ENCODE measurements at places on chromosomes 3 and 15. TPM values are rescaled to one million over a fixed set of nuclear protein-coding genes. Genes with fewer than 3 reads are reported as not detected.
A peak's percentile ranks its signal among the peaks of the same experiment; 100 is the strongest.

Gene ERICH6
- not detected for total RNA-seq

Gene ZNF80
- 0.15 TPM for total RNA-seq

DNA sequence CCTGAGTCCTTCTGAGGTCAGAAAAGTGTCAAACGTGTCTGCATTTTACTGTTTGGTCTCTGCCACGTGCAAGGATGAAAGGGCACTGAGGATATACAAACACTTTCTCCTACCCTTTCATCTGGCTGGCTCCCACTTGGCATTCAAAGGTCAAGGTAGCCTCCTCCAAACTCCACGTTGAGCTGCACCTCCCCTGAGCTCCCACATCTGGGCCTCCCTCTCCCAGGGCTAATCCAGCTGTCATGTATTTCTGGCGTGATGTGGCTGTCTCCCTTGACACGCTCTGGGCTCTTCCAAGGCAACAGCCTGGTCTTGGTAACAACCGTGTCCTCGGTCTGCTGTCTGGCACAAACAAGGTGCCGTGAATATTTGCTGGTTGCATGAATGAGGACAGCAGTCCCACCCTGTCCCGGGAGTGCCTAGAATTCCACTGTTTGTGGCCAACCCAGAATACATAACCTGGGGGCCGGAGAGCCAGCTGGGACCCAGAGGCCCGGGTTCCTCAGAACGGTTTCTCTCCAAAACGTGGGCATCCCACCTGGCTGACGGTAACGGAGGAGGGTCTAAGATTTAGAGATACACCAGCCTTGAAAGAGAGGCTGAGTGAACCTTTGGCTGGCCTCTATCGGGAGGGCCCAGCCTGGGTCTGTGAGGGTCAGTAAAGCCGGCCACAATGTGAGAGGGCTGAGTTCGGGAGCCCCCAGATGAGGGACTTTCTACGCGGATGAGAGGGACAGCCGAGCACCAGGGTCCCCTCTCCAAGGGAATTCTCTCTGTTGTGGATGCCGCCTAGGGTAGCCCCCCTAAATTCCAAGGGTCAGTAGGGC, 767 bp downstream of the GLT8D1 start:
- ATAC-seq = peak; percentile 1

DNA sequence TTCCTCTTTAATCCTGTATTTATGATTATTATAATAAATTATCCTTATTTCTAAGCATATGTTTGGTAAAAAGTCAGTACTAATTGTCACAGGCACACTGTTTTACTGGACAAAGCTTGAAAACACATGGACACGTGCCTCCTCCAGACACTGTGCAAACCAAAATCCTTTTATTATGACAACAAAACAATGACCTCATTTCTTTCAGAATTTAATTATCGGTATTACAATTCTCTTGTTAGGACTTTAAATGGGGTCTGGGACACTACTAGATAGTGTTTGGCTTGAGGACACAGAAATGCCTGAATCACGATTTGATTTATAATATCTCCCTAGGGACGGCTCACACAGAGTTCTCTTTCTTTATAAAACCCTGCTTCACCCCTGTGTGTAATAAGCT, 107.3 kb upstream of the IGSF10 start:
- no peak for ATAC-seq

GRCh38 chr15:29064290-29064689, 178.5 kb downstream of the APBA2 start:
- ATAC-seq = no peak

- no peak for ATAC-seq
Measured at GRCh38 chr3:99108508-99108907, 207.0 kb upstream of the DCBLD2 start.

DNA sequence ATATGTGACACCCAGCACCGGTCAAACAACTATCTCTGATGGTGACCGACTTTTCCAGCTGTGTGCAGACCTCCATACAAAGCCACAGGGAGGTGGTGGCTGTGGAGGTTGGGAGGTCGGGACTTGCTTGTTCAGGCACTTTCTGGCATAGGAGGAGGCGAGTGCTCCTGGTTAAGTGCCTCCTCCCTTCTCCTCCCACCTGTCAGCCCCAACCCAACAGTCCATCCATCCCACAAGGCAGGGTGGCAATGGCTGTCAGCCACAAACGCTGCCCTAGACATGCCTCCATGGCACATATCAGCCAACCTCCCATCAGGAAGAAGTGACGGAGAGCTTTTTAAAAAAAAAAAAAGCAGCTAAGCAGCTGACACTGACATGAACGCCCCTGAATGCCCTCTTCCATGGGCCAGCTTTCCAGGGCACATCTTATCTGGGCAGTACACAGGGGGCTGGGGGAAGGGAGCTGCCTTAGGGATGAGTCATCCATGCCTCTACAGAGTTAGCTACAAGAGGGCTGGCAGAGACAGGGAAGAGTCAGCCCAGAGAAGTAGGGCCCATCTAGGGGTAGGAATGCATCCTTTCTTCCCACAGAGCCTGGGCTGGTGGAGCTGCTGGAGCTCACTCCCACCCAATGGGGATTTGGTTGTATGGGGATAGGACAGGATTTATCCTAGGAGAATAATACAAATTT, 41.2 kb downstream of the CCDC12 start:
- ATAC-seq = no peak

GRCh38 chr3:72811571-72811970, 36.7 kb downstream of the SHQ1 start:
- no peak for ATAC-seq
